ENCODE measurements at places on chromosomes 5 and 9.

- no peak for DNase-seq
These were observed 1.3 kb upstream of the NIPBL start for GRCh38 chr5:36875051-36875789.

DNA sequence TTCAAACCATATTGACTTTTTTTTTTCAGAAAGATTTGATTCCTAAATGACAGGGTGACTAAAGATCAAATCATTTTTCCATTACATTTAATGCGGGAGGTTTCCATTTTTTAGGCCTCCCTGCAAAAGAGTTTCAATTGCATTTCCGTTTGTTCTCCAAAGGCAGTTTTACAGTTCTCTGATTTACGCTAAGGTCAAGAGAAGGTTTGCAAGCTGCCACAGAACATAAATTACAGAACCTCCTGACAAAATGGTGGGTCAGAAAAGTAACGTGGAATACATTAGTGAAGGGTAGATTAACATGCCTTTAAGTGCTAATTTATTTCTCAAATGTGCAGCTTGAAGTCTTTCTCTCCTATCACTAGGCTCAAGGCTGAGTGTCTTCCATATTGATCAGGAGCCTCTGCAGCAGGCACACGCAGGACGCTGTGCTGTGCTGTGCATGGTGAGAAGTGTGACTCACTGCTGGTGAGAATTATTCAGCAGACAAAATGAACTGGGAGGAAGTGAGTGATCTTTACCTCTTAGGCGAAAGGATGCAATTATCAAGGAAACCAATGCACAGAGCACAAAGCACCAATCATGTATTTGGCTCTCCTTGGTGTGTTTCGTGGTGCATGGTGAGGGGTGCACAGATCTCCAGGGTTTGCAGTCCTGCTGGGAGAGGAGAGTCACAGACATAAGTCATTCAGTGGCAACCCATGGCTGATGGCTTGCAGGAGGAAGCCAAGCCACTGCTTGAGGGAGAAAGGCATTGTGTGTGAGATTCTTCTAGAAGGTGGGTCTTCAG lies 136.3 kb downstream of the TENT4A start:
- no peak for DNase-seq

DNA sequence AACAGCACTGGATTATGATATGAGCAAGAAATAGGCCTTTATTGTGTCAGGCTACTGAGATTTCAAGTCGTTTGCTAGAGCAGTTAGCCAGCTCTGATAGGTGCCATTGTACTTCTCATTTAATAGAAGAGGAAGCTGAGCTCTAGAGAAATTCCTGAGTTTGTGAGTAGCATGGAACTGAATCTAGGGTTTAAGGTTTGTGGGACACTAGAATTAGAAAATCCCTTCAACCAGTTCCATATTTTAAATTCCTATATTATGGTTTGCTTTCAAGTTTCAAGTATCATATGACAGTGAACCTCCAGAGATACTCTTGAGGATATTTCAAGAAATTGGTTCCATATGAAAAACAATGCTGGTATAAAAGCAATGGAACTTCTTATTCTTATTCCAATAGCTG lies 87.6 kb downstream of the ANKRD55 start:
- DNase-seq = no peak

DNA sequence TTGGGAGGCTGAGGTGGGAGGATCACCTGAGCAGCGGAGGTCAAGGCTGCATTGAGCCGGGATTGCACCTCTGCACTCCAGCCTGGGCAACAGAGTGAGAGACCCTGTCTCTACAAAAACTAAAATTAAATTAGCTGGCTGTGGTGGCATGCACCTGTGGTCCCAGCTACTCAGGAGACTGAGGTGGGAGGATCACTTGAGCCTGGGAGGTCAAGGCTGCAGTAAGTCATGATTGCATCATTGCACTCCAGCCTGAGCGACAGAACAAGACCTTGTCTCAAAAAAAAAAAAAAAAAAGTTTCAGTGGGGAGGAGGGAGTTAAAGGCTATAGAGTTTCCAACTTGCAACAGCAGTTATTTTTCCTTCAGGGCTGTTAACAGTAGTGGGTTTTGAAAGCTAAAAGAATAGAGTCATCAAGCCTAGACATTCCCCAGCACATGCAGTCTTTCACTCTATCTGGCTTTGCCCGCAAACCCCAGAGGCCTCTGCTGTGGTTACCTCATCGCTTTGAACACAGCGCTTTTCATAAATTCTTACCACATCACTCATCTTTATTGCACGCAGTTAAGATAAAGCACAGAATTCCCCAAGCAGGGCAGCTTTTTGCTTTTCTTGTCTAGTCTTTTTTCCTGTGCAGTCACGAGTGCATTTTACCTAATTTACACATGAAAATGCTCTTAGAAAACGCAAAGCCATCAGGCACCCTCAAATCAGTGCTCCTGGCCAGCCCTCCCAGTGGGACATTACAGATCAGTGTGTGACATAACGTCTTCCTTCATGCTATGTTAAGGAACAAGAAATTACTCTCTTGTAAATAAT lies 8.7 kb upstream of the SLC2A8 start:
- DNase-seq = peak; percentile 21
